Muscle of arm (tissue), 14 donors: ENCODE measurements at places on chromosomes 2 and 18. TPM values are rescaled to one million over a fixed set of nuclear protein-coding genes. Genes with fewer than 3 reads are reported as not detected.

NAT8 gene
- polyA plus RNA-seq: 0.33 TPM

FLACC1 gene
- 1.7 TPM for polyA plus RNA-seq

RTP5 gene
- polyA plus RNA-seq: not detected

MROH2A gene
- not detected for polyA plus RNA-seq

CDCA7 gene
- polyA plus RNA-seq: 33.2 TPM
